CD4-positive, alpha-beta T cell (primary cell): ENCODE measurements at places on chromosomes 12 and 14.

GRCh38 chr12:110037315-110037714, 11.0 kb downstream of the C12orf76 start:
- no peak for DNase-seq

DNA sequence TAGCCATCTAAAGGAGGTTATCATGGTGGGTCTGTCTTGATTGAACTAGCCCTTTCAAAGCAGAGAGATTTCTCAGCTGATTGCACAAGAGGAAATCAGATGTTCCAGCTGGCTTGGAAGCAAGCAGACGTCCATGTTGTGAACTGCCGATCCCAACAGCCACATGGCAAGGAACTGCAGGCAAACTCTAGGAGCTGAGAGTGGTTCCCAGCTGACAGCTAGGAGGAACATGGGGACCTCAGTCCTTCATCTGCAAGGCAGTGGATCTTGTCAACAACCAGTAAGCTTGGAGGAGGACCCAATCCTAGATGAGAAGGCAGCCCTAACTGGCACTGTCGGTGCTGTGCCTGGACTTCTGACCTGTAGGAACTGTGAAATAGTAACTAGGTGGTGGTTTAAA, 7.7 kb downstream of the ACVR1B start:
- DNase-seq, result no peak

- peak; percentile 40 for DNase-seq
These were observed 675 bp downstream of the NEDD8 start for GRCh38 chr14:24231263-24232120.

- DNase-seq, result no peak
These were observed 201.8 kb upstream of the RMST start for GRCh38 chr12:97260786-97261185.

DNA sequence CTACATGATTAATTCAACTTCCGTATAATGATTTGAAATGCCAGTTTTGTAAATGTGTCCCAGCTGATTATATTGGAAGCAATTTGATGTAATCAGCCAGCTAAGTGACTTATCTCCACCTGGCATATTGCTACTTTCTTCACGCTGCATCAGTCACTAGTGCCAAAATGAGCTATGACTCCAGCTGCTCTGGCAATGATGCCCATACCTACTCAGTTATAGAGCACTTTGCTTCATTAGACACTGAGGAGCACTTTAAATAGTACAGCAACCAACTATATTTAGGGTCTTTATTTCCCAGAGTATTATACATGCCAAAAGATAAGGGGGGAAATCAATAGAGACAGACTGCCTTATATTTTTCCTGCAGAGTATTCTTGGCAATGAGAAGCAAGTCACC, 67.9 kb upstream of the LIN7A start:
- DNase-seq, result no peak

DNA sequence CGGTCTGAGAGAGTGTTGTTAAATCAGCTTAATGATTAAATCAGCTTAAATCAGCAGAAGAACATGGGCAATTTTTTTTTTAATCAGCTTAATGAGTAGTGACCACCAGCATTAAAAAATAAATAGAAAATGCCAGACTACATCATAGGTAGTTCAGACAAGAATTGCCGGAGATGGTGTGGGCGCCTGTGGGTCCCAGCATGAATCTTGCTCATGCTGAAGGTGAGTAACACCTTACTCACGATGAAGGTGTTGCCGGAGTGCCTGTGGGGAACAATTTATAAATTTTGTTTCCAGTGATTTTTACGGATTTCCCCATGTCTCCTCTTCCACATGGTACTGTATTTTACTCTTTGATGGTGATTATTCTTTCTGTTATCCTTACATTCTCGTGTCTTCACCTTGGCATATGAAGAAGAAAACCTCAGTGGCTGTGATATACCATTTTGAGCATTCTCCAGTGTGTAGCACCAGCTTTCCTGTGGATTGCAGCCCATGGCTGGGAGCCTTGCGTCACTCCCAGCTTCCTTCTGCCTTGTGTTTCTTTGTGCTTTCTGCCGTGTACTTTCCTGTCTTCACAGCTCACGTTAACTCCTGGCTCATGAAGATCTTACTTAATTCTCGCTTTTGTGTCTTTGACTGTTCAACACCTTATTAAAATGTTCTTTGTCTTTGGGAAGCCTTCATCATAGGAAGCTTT, 4.7 kb downstream of the TDRD9 start:
- DNase-seq, result no peak

DNA sequence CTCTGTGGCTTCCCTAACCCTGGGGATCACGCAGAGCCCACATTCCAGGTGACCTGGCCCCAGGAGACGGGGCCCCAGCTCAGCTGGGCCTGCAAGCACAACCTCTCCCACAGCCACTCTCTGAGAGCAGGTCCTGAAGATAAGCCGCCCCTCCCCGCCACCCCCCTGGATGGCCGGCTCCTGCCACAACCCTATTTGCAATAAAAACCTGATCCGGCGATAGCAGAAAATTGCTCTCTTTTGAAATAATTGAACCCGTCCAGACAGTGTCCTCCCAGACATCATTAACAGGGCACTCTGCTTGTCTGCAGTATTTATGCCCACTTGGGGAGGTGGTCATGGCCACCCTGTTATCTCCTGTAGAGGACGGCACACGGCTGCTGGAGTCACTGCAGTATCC, 5.0 kb downstream of the C14orf180 start:
- DNase-seq, result no peak

- DNase-seq, result no peak
These were observed 16.8 kb upstream of the TESPA1 start for GRCh38 chr12:55001198-55001868.

DNA sequence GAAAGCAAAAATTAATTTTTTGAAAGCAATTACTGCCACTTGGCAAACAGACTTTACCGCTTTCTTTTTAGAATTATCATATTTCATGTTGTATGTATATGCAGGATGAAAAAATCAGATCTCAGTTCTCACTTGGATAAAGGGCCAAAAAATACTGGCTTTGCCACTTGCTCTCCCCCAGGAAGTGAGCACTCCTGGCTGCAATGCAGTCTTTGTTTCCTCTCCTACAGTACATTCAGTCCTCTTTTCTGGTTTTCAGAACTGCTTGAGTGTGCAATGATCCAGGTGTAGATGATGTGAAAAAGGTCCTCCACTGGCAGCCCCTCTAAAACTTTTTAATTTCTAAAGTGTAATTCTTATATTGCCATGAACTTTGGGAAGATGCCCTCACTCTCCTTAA, 183.4 kb downstream of the SLC25A21 start:
- no peak for DNase-seq

- DNase-seq, result no peak
These were observed 134.7 kb downstream of the CMAS start for GRCh38 chr12:22180705-22181104.

GRCh38 chr14:64409126-64409920, 21.2 kb downstream of the MTHFD1 start:
- no peak for DNase-seq

- DNase-seq, result no peak
These were observed 101.2 kb upstream of the STXBP6 start for GRCh38 chr14:25150934-25151790.

GRCh38 chr14:54048736-54049135, 92.1 kb upstream of the BMP4 start:
- DNase-seq, result no peak

DNA sequence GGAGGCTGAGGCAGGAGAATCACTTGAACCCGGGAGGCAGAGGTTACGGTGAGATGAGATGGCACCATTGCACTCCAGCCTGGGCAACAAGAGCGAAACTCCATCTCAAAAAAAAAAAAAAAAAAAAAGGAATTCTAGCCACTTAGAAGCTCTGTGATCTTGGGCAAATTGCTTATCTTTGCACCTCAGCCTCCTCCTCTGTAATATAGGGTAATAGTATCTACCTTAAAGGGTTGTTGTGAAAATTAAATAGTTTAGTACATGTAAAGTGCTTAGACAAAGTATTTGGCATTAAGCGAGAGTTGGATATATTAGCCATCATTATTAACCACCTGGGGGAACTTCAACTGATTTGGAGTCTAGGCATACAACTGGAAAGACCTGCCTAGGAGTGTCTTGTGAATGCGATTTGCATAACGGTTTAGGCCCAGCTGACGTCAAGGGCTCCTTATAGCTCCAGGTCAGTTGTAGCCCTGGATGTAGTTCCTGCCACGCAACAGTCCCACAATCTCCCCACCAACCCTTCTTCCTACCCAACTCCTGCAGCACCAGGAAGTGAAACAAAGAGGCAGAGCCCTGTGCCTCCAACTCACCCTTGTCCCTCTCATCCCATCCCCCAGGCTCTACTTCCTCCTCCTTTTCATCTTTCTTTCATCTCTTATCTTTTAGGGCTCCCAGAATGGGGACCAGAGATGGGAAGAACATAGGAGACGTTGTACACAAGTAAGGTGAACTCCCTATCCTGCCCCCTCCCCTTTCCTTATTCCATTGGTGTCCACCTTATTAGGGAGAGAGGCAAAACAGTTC, 2.1 kb upstream of the IL23A start:
- DNase-seq, result no peak

GRCh38 chr14:96067985-96068930, 29.1 kb downstream of the C14orf132 start:
- no peak for DNase-seq

DNA sequence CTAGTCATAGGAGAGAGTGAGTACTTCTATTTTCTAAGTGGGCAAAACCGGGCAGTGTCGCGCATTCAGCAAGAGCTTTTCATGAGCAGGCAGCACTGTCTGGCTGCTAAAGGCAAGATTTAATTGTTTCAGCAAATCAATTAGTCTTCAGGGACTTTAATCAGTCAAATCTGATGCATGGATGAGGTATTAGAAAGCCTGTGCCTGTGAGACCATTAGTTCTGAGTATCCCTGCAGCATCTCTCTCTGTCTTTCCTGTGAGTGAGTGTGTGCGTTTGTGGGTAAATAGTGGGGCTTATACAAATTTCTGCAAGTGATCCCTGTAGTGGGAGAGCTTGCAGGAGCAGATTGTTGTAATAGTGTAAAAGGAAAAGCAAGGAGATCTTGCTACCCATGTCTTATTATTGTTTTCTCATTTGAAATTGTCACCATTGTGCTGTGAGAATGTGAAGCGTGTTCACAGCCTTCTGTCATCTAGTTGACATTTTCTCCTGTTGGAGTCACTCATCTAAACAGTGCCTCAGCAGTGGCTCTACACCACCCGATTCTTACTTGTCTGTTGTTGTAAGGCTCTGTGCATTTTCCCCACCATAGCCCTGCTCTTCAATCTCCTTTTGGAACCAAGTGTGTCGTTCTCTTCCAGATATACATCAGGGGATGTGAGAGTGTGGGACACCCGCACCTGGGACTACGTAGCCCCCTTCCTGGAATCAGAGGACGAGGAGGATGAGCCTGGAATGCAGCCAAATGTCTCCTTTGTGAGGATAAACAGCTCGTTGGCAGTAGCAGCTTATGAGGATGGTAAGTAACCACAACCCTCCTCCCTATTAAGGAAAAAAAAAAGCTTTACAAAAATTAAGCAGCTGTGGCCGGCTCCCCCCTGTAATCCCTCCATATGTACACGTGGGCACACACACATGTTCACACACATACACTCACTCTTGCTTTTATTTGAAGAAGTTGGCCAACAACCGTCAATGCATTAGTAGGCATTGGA, 53.6 kb downstream of the FBXW8 start:
- no peak for DNase-seq

DNA sequence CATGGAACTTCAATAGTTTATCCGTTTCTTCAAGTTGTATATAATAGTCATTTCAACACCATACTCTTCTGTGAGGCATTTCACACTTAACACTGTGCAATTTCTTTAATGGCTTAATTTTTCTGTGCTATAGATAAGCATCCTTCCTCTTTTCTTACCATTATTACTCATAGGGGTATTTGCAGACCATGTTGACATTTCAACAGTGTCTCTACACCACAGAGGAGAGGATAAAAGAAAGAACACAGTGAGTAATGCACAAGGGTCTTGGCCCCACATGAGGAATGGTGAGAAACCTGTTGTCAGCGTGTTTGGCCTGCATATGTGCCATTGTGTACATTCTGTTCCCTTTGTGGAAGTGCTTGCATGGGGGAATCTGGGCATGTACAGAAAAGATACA, 421.5 kb upstream of the MDGA2 start:
- DNase-seq, result no peak

DNA sequence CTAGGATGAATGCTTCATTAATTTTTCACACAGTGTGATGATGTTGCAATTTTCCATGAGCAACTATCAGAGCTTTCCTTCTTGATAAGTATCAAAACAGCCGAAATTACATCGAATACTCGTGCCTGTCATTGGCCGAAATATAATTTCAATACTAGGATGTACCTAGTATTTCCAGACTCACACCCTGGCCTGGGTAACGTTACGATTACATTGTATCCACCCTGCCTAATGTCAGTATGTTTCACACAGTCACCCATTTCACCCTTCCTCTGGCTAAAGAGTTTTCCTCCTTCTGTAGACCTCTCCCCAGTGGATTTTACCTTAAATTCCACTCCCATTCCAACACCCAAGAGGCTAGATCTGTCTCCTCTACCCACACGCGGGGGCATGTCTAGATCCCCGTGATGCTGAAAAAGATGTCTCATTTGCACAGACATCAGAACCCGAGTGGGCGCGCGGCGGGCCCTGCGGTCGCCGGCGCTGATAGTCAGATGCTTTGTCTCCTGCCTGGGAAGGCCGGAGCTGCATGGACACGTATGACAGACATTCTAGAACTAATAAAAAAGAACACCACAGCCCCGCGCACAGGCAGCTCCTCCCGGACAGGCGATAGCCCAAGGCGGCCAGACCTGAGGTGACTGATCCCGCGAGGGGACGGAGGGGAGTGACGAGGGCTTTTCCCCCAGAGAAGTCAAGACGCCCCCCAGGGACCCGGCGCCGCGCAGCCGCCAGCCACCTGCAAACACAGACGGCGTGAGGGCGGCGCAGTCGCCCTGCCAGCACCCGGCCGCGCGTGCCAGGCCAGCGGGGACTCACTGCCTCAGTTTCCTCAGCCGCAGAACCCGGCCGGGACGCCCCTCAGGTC, 723 bp downstream of the KIF21A start:
- peak; percentile 48 for DNase-seq

DNA sequence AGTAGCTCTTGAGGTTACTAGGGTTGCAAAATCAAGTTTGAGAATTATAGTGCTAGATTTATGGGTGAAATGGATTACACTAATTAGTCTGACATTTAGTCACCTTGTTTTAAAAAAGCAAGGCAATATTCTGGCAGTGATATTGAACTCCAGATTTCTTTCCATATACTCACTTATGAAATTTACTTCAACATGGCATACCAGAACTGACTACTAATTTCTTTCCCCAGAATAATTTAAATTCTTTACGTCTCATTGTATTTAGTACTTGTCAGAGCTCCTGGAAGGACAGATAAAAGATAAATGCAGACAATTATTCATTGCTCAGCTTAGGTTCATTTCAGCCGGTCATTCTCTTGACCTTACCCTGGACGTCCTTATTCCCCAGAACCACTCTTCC, 24.3 kb downstream of the EMP1 start:
- DNase-seq, result no peak

- DNase-seq, result no peak
These were observed 146.1 kb upstream of the LRIG3 start for GRCh38 chr12:59066445-59066844.
